AML-193 (cell line): ENCODE measurements at places on chromosomes 1 and 21.

GRCh38 chr1:20660847-20661206, 342 bp downstream of the DDOST start:
- DNase-seq, result no peak

DNA sequence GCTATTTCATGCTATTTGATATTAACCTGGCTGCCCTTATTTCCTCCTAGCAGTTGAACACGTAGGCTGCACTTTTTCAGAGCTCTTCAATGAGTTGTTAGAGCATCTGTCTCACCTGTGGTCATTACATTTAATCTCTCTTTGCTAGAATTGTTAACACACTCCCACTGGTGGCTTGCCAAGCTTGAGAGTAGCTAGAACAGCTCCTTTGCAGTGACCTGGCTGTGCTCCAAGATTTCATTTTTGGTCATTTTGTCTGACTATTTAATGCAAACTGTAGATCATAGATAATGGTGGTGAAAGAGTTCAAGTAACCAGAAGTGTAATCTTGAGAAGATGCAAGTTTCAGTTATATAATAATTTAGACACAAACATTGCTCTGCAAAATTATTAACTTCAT, 105.6 kb downstream of the LRRC7 start:
- no peak for DNase-seq

DNA sequence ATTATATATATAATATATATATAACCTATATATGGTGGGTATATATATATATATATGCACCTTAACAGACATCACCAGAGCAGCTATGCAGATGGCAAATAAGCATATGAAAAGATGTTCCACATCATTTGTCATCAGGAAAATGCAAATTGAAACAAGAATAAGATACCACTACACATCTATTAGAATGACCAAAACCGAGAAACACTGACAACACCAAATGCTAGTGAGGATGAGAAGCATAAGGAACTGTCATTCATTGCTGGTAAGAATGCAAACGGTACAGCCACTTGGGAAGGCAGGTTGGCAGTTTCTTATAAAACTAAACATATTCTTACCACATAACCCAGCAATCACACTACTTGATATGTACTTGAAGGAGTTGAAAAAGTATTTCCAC, 219.8 kb upstream of the PRMT6 start:
- DNase-seq, result no peak

GRCh38 chr1:210072129-210072528, 134.1 kb downstream of the SYT14 start:
- DNase-seq, result no peak

DNA sequence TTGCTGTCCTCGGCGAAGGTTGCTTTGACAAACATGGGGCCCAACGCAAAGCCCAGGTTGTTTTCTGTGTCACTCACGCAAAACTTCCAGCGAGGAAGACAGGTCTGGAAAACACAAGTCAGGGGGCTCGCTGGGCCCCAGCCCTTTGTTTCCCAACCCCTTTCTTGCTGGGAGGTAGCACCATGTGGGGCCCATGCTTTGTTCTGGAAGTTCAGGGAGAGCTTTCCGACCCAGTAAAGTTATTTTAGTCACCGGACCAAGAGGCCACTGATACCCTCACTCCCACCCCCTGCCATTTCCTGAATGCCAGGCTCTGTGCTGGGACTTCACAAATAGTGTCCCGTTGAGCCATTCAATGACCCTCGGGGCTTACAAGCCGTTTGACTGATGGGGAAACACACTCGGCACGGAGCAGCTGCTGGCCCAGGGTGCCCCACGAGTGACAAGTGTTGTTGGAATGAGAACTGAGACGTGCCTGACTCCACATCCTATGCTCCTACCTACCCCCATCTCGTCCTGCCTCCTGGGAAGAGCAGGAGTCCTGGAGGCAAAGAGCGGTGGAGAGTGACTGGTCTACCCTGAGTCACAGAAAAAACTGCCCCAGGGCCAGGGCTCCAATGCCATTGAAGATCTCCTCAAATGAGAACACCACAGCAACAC, 52.0 kb downstream of the ECE1 start:
- no peak for DNase-seq

GRCh38 chr1:151562661-151563060, 22.6 kb downstream of the TUFT1 start:
- DNase-seq, result no peak

DNA sequence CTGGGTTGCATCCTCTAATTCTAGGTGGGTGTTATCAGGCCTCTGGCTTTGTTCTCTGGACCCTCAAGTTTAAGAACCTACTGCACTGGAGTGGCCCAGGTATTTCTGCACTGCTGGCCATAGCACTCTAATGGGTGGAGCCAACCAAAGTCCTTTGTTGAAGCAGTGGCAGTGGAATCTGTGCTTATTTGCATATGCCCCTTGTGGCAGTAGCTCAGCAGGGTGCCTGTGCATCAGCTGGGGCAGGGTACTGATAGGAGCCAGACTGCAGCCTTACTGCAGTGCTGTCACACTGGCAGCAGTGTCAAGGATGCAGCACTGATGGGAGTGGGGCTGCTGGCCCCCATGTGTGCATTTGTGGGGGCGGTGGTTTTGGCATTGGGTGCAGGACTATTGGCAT, 660.6 kb downstream of the LRRIQ3 start:
- DNase-seq, result no peak

DNA sequence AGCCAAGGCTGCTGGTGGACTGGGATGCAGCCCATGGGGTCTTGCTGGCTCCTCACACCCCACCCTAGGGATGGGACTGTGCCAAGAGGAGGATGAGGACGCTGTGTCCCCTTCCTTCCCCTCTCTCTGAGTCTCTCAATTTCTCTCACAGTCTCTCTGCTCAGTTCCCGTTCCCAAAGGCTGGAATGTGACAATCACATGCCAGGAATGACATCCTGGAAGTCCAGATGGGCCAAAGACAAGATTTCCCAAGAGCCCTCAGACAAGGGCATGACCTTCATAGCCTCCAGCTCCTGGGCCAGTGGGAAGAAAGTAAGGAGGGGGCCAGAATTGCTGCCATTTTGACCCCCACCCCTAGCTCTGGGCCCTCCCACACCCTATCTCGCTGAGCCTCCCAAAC, 7.6 kb upstream of the CDCP2 start:
- DNase-seq, result no peak

GRCh38 chr1:65200411-65200810, 52.4 kb downstream of the AK4 start:
- DNase-seq, result no peak

- DNase-seq, result no peak
Observed at GRCh38 chr1:81758181-81758580, 42.6 kb upstream of the ADGRL2 start.

- DNase-seq, result no peak
Observed at GRCh38 chr1:204131978-204132377, 19.9 kb downstream of the ETNK2 start.

DNA sequence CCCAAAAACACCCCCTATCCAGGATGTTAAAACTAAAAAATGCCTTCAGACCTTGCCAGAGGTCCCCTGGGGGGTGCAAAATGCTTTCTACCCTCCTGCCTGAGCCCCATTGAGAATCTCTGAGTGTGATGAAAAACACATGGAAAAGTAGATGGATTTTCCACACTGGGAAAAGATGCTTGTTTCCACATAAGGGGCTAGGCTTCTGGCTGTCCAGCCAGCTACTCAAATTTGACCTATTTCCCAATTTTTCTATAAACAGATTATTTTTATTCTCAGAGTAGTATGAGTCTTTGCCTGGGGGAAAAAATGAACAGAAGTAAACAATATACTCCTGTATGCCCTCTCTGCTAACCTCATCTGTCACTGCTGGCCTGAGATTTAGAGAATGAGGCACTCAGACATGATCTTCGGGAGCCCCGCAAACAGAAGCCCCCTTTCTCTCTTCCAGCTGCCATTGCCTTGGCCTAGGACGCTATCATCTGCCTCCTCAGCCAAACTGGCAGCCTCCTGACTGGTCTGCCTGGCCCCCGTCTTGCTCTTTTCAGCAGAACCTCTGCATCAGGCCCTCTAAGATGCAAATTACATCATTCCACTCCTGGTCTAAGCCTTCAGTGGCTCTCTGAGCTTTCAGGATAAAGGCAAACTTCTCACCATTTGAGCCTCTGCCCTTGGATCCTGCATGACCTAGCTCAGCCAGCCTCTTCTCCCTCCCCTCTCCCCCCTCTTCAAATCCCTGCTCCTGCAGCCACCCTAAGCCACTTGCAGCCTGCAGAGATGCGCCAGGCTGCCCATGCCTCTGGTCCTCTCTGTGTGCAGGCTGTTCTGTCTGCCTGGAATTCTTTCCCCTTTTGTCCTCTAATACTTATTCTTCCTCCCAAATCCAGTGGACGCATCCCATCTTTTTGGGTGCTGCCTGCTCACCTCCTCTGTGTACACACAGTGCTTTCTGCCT, 39.7 kb upstream of the TMEM125 start:
- no peak for DNase-seq

DNA sequence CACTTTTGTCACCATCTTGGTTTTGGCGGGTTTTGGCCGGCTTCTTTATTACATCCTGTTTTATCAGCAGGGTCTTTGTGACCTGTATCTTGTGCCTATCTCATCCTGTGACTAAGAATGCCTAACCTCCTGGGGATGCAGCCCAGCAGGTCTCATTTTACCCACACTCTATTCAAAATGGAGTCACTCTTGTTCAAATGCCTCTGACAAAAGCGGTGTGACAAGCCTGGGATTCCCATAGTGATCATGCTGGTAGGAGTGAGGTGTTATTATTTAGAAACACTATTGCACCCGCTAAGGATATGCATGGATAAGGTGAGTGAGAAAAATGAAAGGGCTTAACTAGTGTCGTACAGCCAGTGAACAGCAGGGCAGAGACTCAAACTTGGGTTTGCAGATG, 111.7 kb upstream of the COA6 start:
- no peak for DNase-seq

- DNase-seq, result no peak
Observed at GRCh38 chr1:165481820-165482532, 37.0 kb upstream of the RXRG start.

GRCh38 chr1:54571803-54572541, 23.9 kb downstream of the ACOT11 start:
- DNase-seq, result peak; percentile 71

GRCh38 chr1:178726087-178726517, 1.1 kb downstream of the RALGPS2 start:
- peak; percentile 88 for DNase-seq

- no peak for DNase-seq
Observed at GRCh38 chr1:205450448-205450847, 5.4 kb downstream of the BLACAT1 start.

- no peak for DNase-seq
Observed at GRCh38 chr1:180311011-180311730, 81.1 kb downstream of the LHX4 start.

DNA sequence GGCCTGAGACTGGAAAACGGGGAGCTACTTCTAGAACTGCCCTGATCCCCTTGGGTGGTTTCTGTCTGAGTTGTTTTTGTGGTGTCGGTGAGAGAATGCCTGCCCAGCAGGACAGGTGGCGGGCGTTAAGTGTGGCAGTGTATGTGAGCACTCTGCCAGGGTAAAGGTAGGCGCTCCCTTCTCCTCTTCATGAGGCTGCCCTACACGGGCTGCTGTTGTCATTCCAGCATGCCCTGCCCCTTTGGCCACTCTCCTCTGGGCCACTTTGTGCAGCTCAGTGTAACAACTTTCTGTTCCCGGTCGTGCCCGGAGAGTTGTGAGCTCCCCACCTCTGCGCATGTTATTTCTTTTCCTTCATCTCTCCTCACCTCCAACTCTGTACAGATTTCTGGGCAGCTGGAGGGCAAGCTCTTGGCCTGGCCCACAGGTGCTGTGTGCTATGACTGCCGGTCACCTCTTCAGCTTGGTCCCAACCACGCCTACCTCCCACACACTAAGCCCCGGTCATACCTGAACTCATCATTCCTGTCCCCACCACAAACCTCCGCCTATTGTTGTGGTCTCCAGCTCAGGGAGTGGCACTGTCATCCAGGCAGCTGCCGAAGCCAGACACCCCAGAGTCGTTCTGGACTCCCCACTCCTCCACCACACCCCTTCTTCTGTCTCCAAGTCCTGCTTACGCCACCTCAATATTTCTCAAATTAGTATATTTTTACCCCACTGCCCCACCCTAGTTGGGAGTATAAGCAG, 69.0 kb downstream of the GADD45A start:
- DNase-seq, result no peak

- no peak for DNase-seq
Observed at GRCh38 chr1:6870571-6870970, 85.3 kb downstream of the CAMTA1 start.

DNA sequence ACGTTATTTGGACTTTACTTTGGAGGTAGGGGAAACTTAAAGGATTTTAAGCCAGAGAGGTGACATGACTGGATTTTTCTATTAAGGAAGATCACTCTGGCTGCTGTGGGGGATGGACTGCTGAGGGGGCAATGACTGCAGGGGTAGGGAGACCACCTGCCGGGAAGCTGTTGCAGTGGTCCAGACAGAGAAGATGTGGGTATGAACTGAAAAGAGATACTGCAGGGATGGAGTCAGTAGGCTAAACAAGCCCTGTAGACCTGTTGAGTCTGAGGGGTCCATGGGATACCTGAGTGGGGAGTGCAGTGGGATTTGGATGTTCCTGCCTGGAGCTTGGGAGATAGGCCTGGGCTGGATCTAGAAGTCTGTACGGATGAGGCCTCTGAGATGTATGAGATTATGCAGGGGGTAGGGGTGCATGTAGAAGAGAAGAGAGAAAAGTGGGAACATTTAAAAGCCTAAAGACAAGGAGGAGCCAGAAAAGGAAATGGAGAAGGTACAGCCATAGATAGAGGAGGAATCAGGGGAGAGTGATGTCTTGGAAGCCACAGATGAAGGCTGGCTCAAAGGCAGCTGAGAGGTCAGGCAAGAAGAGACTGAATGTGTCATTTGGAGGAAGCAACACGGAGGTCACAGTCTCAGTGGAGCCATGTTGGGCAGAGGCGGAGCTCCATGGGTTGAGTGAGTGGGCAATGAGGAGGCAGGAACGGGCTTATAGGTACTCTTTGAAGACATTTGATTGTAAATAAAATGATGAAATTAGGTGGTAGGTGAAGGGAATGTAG, 25.9 kb upstream of the KCNA2 start:
- DNase-seq, result no peak

GRCh38 chr1:212749821-212750535, 41.6 kb downstream of the NSL1 start:
- peak; percentile 4 for DNase-seq

- no peak for DNase-seq
Observed at GRCh38 chr1:175343945-175344344, 151.4 kb upstream of the KIAA0040 start.

GRCh38 chr21:33205476-33205875, 24.3 kb upstream of the IFNAR2 start:
- DNase-seq, result peak; percentile 74

GRCh38 chr1:236021424-236022135, 43.3 kb downstream of the NID1 start:
- no peak for DNase-seq

GRCh38 chr1:246492611-246493245, 14.4 kb downstream of the SMYD3 start:
- DNase-seq, result peak; percentile 50
